ENCODE measurements at places on chromosomes 13 and 19. TPM values are rescaled to one million over a fixed set of nuclear protein-coding genes. Genes with fewer than 3 reads are reported as not detected.
A peak's percentile ranks its signal among the peaks of the same experiment; 100 is the strongest.

Gene ACP4
- total RNA-seq, result not detected

Gene UFM1
- total RNA-seq, result 32.3 TPM

GRCh38 chr13:111875915-111876314 is 191.0 kb upstream of the SOX1 start:
- no peaks in the 10 kb centered on the region for H3K36me3 ChIP-seq
- H3K27ac ChIP-seq, result no peak overlapping the region
- no peak overlapping the region for H3K4me3 ChIP-seq
- no peak for DNase-seq

DNA sequence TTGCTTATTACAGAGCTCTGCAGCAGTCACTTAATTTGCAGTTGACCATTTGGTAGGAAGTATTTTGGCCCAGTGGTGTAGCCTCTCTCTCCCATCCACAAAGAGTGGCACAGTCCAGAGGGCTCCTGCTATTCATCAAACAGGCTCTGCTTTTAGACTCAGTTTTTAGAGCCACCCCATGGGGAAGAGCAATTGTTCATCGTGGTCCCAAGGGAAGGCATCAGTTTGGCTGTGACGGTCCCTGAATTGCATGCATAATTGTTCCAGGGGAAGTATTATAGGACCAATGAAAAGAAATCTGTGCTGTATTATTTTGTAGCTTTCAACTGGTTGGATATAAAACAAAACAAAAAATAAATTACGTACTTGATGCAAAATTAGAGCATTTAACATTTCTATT is 799.0 kb downstream of the DACH1 start:
- H3K27me3 ChIP-seq, result no peaks in the 10 kb centered on the region
- H3K4me1 ChIP-seq, result no peaks in the 10 kb centered on the region
- H3K36me3 ChIP-seq, result no peaks in the 10 kb centered on the region
- no peak for DNase-seq
- no peak overlapping the region for H3K27ac ChIP-seq
- H3K4me3 ChIP-seq, result no peak overlapping the region

GRCh38 chr13:77533875-77534788 is 1.4 kb upstream of the SCEL start:
- H3K27ac ChIP-seq, result peak overlapping the region; percentile 92
- no peaks in the 10 kb centered on the region for H3K27me3 ChIP-seq
- no peaks in the 10 kb centered on the region for H3K36me3 ChIP-seq
- no peak for DNase-seq

DNA sequence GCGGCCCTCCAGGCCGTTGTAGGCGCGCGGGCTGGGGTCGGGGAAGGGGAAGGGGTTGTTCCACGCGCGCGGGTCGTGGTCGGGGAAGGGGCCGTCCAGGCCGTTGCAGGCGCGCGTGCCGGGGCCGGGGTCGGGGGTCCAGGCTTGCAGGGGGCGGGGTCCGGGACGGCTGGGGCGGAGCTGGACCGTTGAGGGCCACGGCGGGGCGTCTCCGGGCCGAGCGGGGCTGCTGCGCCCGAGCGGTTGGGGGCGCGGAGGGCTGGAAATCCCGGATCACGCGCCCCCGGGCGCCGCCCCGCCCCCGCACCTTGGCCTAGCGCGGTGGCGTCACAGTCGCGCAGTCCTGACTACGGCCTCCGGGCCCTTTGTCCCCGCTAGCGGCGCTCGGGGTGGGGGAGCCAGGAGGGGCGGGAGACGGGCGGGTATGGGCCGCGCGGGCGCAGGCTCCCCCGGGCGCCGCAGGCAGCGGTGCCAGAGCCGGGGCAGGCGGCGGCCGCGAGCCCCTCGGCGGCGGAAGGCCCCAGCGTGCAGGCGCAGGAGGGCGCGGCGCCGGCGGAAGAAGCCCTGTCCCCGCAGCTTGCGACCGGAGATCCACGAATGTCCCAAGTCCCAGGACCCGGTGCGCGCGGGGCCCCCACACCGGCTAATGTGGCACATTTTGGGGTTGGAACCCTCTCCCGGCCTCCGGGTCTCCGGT is 665 bp downstream of the GPX4 start:
- H3K27me3 ChIP-seq, result no peaks in the 10 kb centered on the region
- DNase-seq, result peak; percentile 54
- H3K4me3 ChIP-seq, result peak overlapping the region; percentile 78

DNA sequence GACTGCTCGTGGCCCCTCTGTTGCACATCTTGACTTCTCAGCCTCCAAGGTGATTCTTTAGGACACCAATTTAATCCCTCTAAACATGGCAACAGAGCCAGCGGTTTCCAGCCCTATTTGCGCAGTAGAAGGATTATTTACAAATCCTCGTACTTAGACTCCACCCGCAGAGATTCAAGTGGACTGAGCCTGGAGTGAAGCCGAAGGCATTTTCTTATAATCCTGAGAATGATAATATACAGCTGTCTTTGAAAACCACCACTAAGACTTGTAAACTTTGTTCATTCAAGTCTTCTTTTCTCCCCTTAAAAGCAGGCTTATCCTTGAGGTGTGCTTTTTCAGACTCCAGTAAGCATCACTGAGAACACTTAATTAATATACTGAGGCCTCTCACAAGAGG is 4.8 kb upstream of the DPRX start:
- no peak overlapping the region for H3K27ac ChIP-seq
- no peaks in the 10 kb centered on the region for H3K36me3 ChIP-seq
- no peak for DNase-seq
- no peaks in the 10 kb centered on the region for H3K27me3 ChIP-seq

DNA sequence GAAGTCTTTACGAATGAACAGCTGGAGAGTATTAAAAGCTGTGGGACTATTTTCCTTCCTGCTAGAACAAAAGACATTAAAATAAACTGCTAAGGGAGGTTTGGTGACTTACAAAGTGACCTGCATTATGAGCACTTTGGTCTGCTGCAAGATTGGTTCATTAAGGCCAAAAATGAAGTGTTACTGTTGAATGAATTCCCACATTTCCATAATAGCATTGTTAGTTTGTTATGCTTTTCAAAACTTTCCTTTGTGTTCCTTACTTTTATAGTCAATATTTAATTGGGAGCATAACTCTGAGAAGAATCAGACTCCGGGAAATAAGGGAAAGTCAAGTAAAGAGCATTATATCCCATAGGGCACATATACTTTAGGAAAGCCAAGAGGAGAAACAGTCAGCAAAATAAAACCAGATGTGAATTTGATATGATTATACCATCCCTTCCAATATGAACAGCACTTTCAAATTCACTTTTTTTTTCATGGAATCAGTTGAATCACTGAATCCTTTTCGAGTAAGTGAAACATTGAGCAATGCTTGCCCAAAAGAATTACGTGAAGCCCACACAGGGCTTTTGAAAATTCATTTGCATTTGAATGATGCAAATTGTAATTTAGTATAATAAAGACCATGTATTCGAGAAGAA is 112.6 kb downstream of the KCTD12 start:
- no peaks in the 10 kb centered on the region for H3K36me3 ChIP-seq
- H3K4me1 ChIP-seq, result no peaks in the 10 kb centered on the region
- DNase-seq, result no peak
- H3K27ac ChIP-seq, result no peak overlapping the region
- no peaks in the 10 kb centered on the region for H3K27me3 ChIP-seq
- no peak overlapping the region for H3K4me3 ChIP-seq

GRCh38 chr13:66635526-66635925 is 594.6 kb downstream of the PCDH9 start:
- DNase-seq, result peak; percentile 51
- no peaks in the 10 kb centered on the region for H3K36me3 ChIP-seq
- H3K27me3 ChIP-seq, result no peaks in the 10 kb centered on the region
- no peak overlapping the region for H3K4me3 ChIP-seq
- no peak overlapping the region for H3K27ac ChIP-seq

GRCh38 chr19:42386974-42387707 is 3.0 kb downstream of the CNFN start:
- H3K27me3 ChIP-seq, result peaks cover 5% of the 10 kb centered on the region
- DNase-seq, result peak; percentile 89
- H3K36me3 ChIP-seq, result no peaks in the 10 kb centered on the region
- H3K4me1 ChIP-seq, result peaks cover 17% of the 10 kb centered on the region

DNA sequence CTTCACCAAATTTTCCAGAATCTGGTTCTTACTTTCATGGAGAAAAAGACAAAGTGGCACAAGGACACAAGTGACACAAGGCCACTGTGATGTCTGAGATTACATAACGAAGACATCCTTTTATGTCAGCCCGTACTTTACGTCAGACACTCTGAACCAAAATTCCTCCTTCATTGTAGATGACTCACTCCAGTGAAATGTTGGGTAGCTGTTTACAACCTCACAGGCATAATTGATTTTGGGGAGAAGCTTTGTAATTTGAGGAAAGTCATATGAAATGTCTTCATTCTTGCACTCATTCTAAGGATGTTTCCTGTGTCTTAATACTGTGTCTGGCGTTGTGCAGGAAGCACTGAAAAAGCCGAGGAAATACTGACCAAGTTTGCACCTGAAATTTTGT is 20.0 kb upstream of the LGALS14 start:
- no peak for DNase-seq
- no peak overlapping the region for H3K4me3 ChIP-seq
- no peak overlapping the region for H3K27ac ChIP-seq
- H3K27me3 ChIP-seq, result peaks cover 71% of the 10 kb centered on the region
- no peaks in the 10 kb centered on the region for H3K36me3 ChIP-seq

DNA sequence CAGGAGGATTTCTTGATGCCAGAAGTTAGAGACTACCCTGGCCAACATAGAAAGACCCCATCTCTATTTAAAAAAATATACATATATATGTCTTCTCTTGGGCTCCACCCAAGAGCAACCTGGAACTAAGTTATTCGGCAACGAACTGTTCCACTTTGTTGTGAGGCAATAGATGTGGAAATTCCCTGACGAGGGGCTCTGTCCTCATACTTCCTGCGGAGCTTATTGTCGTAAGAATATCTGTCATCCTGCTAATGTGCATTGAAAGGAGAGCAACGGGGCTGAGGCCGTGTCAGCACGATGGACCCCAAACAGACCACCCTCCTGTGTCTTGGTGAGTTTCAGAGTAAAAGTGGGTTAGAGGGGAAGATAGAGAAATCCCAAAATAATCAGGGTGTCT is at the start of gene FCAR:
Gene FCAR (plus strand): TSS at position 246 of the 400 bp plus-strand sequence. CDS start 55 bp downstream, at position 301.
- H3K36me3 ChIP-seq, result no peaks in the 10 kb centered on the region
- no peak for DNase-seq
- H3K4me3 ChIP-seq, result no peak within 1 kb of the TSS
- no peak within 1 kb of the TSS for H3K27ac ChIP-seq
- no peaks in the 10 kb centered on the region for H3K4me1 ChIP-seq
